Activated CD8-positive, alpha-beta memory T cell treated with anti-CD3 and anti-CD28 coated beads for 1 hour (primary cell): ENCODE measurements at places on chromosomes 6 and 20.

- DNase-seq: no peak
Observed at GRCh38 chr6:54018722-54019121, 92.5 kb upstream of the MLIP start.

DNA sequence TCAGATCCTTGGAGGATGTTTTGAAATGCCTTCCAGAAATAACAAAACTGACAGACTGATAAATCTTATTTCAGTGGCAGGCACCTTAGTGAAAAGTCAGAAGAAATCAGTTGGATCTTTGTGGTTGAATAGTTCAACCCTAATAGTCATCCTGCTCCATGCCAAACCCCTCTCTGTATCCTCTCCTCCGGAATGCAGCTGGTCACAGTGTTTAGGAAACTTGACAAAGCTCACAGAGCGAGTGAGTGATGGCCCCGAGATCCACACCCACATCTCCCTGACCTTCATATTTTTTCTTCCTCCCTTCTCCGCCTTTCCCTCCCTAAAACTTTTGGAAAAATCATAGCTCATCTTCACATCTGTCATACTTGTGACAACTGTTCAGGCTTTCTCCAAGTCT lies 464.8 kb upstream of the CDH4 start:
- DNase-seq: no peak

DNA sequence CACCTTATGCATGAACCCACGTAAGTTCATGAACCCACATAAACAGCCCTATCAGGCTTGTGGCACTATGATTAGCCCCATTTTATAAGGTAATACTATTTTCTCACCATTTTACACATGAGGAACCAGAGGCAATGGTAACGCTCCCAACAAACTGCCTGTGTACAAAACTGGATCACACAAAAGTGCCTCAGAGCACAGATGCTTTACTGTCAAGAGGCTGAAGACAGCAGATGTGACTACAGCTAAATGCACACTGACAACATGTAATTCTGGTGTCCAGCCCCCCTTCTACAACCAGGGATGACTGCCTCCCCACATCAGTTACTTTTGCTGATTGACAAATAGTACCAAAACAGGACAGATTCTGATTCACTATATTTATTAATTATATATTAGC lies 69.6 kb downstream of the GMDS start:
- no peak for DNase-seq

DNA sequence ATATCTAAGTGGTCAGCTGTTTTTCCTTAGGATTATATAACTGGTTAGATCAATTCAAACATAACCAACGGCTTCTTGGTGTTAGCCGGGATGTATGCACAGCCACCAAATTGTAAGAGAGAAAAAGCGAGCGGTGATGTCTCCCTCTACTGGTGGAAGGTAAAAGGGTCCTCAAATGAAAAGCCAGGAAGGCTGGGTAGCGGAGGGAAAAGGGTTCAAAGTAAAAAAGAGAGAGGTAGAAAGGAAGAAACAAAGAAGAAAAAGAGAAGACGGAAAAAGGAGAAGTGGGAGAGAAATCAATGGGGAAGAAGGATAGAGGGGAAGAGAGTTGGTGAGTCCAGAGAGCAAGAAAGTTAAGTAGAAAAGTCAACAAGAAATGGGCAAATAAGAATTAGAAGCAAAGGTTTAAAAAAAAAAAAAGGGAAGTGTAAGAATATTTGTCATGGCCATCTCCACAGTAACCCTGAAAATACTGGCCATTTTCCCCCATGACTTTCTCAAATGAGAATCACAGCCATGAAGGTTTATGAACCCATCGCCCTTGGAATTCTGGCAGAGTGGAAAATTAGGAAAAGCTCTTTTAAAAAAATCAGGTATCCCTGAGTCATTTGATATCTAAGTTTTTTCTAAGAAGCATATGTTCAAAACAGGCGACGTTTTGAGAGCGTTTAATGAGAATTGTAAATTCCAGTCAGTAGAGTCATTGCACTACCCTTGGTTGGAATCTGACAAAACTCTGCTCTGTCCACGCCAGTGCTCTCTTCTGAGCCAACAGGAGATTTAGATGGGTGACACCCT lies 155.6 kb upstream of the SNX9 start:
- DNase-seq: peak; percentile 28

GRCh38 chr6:16473184-16473907 lies 235.0 kb downstream of the GMPR start:
- DNase-seq: no peak

GRCh38 chr6:149045404-149045803 lies 272.1 kb upstream of the TAB2 start:
- DNase-seq: no peak

DNA sequence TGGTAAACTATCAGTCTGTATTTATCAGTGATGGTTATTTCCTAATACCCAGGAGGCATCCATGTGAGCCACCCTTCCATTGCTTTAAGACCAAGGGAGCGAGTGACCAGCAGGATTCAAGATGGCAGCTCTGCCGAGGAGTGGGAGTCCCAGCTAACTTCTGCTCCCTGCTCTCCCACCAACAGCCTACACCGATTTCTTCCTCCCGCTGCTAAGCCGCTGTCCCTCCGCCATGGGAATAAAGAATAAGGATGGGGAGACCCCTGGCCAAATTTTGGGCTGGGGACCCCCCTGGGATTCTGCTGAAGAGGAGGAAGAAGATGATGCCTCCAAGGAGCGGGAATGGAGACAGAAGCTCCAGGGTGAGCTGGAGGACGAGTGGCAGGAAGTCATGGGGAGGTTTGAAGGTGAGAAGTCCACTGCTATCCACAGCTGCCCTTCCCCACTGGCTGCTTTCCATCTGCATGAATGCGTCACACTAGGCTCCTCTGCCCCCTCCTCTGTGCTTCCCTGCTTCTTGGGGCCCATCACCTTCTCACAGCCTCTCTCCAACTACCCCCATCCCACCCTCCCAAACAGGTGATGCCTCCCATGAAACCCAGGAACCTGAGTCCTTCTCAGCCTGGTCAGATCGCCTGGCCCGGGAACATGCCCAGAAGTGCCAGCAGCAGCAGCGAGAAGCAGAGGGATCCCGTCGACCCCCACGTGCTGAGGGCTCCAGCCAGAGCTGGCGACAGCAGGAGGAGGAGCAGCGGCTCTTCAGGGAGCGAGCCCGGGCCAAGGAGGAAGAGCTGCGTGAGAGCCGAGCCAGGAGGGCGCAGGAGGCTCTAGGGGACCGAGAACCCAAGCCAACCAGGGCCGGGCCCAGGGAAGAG lies 10.3 kb downstream of the NFKBIL1 start:
- DNase-seq: no peak

DNA sequence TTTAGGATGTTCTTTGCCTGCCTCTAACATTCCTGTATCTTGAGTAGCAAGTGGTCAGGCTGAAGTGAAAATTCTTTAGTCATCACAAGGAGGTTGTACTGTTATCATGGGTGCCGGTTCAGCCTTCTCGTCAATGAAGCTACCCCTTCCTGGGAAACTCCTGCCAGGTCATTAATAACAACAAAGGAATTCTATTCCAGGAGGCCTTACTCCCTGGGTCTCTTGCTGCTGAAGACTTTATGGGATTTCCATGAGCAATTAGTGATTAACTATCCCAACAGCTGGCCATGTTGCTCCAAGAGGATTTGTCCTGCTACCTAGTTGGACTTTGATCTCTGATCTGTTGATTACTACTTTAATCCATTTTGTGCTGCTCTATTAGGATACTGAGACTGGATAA lies 62.7 kb upstream of the ELOVL5 start:
- no peak for DNase-seq

DNA sequence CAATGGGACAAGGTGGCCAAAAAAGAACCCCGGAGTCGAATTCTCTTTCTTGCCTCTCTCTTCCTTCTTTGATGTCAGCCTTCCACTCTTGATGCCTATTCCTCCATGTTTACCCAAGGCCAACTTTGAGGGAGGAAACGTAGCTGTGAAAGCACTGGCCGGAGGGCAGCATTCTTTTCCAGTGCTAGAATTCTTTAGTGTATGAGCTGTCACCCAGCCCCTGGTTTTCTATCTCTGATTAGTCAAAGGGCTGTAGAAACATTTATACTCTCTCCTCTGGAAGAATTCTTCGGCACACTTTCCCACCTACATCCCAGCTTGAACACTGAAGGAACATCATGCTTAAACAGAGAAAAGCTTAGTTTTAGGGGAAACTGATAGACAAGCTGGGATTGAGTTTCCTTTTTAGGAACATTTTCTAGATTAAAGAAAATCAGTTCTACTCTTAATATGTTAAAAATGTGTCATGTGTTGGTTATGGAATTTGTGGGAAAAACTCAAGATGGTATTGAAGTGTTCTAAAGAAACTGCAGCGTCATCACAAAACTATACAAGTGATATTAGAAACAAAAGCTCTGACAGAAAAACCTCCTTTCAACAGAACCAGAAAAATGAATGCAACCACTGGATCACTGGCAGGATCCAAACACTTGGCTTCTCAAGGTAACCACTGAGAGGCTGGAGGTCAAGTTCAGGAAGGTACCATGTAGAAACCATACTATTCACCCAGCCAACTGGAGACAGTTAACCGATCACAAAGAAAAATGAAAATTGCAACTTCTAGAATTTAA lies 20.7 kb upstream of the UTRN start:
- DNase-seq: no peak

DNA sequence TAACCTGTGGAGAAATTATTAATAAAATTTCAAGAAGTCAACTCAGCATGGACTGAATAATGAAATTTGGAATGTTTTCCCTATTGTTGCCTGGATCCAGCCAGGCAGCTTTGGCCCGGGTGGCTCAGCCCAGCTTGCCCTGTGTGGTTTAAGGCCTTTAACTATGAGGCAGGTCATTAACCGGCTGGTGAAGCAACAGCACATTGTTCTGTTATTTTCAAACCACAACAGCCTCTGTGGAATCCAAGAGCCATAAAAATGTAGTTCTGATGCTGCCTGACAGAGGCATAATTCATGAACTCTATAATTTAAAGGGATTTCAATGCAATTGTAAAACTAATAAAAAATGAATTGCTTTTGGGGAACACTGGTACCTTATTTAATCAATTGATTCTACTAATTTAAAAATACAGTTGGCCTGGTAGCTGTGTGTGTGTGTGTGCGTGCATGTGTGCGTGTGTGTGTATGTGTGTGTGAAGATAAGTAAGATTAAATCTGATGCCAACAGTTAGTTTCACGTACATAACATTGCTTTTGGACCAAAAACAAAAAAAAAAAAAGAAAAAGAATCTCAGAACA lies 117.7 kb downstream of the RPS12 start:
- DNase-seq: no peak

DNA sequence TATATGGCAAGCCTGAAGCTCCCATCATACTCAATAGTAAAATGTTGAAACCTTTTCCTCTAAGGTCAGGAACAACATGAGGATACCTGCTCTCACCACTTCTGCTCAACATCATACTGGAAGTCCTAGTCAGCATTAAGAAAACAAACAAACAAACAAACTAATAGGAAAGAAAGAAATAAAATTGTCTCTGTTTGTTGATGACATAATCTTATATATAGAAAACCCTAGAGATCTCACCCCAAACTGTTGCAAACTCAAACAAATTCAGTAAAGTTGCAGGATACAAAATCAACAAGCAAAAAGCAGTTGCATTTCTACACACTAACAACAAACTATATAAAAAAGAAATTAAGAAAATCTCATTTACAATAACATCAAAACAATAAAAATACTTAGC lies 20.5 kb downstream of the TTLL2 start:
- no peak for DNase-seq

GRCh38 chr6:107712665-107713551 lies 111.2 kb downstream of the SCML4 start:
- DNase-seq: no peak

- no peak for DNase-seq
Observed at GRCh38 chr20:39632176-39632575, 670.0 kb downstream of the DHX35 start.

DNA sequence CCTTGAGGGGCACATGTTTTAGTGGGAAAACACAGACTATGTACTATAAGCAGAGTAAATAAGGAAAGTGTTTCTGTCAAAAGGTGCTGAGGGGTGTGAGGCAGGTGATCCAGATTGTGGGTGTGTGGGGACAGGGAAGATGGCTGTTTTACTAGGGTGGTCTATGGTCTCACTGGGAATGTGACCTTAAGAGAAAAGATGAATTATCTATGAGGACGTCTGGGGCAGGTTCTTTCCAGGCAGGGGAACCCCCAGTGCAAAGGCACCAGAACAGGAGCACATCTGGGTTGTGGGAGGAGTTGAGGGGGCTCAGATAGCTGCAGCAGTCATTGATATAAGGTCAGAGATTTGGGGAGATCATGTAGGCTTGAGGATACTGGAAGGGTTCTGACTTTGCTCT lies 18.2 kb upstream of the POLR1H start:
- no peak for DNase-seq

- no peak for DNase-seq
Observed at GRCh38 chr6:170085475-170086401, 205.1 kb downstream of the DLL1 start.

DNA sequence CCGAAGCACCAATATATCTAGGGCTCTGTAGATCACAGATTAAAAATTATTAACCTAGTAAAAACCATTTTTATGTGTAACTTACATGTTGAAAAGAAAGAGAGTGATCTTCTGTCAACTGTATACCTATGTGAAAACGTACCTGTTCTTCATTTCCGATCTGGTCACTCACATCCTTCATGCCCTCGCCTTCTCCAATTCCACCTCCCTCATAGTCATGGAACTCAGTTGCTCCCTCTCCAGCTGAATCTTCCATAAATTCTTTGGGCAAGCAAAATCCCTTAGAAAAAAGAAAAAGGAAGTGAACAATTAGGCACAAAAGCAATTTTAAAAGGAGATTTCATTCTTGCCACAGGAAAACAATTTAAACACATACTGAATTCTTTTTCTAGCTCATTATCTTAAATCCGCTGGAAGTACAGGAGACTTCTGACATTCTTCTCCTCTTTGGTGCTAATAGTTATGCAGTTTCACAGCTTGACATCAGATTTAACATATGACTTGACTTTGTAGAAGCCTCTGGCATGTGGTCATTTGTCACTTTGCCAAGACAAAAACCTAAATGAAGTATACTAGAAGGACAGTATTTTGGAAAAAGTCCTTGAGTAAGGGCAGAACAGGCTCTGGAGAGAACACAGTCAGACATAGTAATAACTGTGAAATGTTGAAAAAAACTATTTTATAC lies 29.5 kb upstream of the LYRM2 start:
- DNase-seq: no peak

GRCh38 chr6:1786455-1787453 lies 177.0 kb downstream of the FOXC1 start:
- no peak for DNase-seq

DNA sequence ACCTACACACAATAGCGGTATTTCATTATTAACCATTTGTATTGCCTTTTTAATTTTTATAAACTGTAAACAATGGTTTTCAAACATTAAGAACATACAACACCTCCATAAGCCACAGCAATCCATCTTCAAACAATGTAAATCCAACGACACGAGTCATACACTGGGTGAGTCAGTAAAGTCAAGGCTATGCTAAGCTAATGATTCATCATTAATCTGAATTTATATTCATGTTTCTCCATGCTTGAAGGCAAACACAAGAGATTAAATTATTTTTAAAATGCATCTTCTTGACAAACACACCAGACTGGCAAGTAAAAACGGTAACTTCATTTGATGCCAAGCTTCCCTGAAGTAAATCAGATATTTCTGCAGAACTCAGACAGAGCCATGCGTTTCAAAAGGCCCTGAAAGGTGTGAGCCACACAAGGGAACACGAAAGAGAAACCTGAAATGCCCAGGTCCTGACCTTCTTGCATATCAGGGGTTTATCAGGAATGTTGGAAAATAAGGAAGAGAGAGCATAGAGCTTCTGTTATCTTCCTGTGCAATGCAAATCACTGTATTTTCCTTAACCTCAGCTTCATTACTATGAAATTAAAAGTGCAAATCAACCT lies 162.5 kb downstream of the ALDH8A1 start:
- DNase-seq: no peak
